Small intestine (tissue), 16 donors: ENCODE measurements at places on chromosomes 3 and 15. TPM values are rescaled to one million over a fixed set of nuclear protein-coding genes. Genes with fewer than 3 reads are reported as not detected.

- no peaks in the 10 kb centered on the region for H3K4me1 ChIP-seq
- no peaks in the 10 kb centered on the region for H3K27me3 ChIP-seq
- H3K36me3 ChIP-seq = no peaks in the 10 kb centered on the region
- no peak overlapping the region for H3K4me3 ChIP-seq
- DNase-seq = no peak
These were observed 156.3 kb downstream of the WNT5A start for GRCh38 chr3:55330756-55331155.

- no peak for DNase-seq
- H3K4me3 ChIP-seq = no peak overlapping the region
- no peak overlapping the region for H3K27ac ChIP-seq
- no peaks in the 10 kb centered on the region for H3K27me3 ChIP-seq
These were observed 111.4 kb upstream of the CHL1 start for GRCh38 chr3:85180-85579.

DNA sequence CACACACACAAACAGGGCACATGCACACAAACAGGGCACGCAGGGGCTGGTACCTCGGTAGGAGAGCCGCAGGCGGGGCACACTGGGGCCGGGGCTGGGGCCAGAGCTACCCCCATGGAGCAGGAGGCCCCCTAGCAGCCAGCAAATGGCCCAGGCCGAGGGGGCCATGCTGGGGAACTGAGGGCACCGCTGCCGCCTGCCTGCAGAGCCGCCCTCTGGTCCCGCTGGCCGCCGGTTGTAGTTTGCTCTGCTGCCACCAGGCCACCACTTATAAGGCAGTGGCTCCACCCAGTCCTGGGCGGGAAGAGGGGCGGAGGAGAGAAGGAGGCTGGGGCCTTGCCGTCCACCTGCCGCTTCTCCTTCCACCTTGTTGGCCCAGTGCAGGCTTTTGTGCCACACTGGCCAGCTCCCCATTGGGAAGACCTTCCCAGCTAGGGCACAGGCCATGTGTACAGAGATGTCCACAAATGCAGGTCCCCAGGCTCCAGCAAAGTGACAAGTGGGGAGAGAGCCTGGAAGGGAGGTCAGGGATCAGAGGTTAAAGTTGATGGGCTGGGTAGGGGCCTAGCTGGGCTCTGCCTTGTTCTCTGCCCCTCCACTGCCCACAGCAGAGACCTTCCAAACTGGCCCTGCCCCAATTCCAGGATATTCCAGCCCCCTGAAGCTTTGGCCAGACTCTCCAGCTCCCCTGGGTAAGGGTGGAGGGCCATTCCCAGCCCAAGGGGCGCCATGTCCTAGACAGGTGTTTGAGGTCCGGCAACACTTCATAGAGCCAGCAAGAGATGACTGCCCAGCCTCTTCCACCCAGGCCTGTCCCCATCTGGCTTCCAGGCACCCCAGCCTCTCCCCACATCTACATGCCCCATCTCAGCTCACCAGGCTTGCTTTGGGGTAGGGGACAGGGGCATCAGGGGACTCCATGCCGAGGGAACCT, at the start of gene SEMA3G:
TSS of gene SEMA3G (minus strand) at position 244 of the 934 bp plus-strand sequence. CDS start at position 168, 76 bp downstream.
- H3K27ac ChIP-seq = no peak within 1 kb of the TSS
- H3K4me1 ChIP-seq = no peaks in the 10 kb centered on the region
- peak; percentile 75 for DNase-seq

GRCh38 chr15:80640531-80641121, 54.5 kb upstream of the ABHD17C start:
- H3K27me3 ChIP-seq = no peaks in the 10 kb centered on the region
- no peak overlapping the region for H3K4me3 ChIP-seq
- H3K27ac ChIP-seq = peak overlapping the region; percentile 5
- H3K36me3 ChIP-seq = no peaks in the 10 kb centered on the region
- DNase-seq = no peak

- H3K36me3 ChIP-seq = no peaks in the 10 kb centered on the region
- no peaks in the 10 kb centered on the region for H3K4me1 ChIP-seq
- no peak overlapping the region for H3K27ac ChIP-seq
- H3K27me3 ChIP-seq = no peaks in the 10 kb centered on the region
These were observed 50.7 kb upstream of the C3orf49 start for GRCh38 chr3:63768386-63768785.

DNA sequence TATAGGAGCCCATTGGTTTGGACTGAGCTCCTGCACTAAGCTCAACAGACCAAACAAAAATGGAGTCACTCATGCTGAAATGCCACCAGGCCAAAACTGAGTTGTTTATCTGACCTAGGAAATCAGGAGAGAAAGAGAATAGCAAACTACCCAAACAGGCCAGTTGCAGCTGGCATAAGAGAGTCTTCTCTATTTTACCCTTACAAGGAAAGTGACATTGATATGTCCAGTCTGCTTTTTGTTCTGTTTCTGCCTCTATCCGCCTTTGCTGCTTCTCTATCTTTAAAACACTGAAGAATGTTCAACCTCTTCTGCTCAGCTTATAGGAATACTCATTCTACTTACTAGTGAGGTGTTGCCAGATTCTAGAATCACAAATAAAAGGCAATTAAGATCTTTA, 95.1 kb downstream of the ATP1B3 start:
- H3K36me3 ChIP-seq = peaks cover 2% of the 10 kb centered on the region
- no peaks in the 10 kb centered on the region for H3K4me1 ChIP-seq

DNA sequence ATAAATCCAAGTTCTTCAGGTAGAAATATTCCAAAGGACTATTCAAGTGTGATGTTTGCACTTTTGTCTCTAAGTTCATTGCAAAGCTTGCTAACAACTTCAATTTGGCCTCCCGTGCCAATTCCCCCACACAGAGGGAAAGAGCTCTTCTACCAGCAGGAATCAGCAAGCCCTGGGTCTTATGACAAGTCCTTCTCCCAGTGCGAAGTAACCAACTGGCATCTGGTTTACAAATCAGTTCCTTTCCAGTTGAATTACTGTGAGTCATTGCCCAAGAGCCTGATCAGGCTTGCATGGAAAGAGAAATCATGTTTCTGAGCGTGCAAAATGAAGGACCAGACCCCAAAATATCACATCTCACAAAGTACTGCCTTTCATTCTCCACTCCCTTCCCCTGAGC, 62.7 kb upstream of the SLCO3A1 start:
- H3K4me1 ChIP-seq = no peaks in the 10 kb centered on the region
- H3K4me3 ChIP-seq = no peak overlapping the region
- DNase-seq = no peak
- peaks cover 3% of the 10 kb centered on the region for H3K27me3 ChIP-seq

GRCh38 chr3:119619094-119619493, 21.4 kb downstream of the PLA1A start:
- H3K27ac ChIP-seq = no peak overlapping the region
- H3K4me1 ChIP-seq = no peaks in the 10 kb centered on the region
- H3K27me3 ChIP-seq = no peaks in the 10 kb centered on the region
- no peaks in the 10 kb centered on the region for H3K36me3 ChIP-seq
- no peak for DNase-seq
- no peak overlapping the region for H3K4me3 ChIP-seq

GRCh38 chr3:71281280-71281679, 302.2 kb downstream of the FOXP1 start:
- DNase-seq = no peak
- no peaks in the 10 kb centered on the region for H3K4me1 ChIP-seq
- H3K27ac ChIP-seq = no peak overlapping the region
- no peaks in the 10 kb centered on the region for H3K27me3 ChIP-seq

- H3K4me3 ChIP-seq = no peak overlapping the region
- no peak for DNase-seq
- H3K36me3 ChIP-seq = no peaks in the 10 kb centered on the region
- no peaks in the 10 kb centered on the region for H3K27me3 ChIP-seq
- H3K27ac ChIP-seq = no peak overlapping the region
These were observed 14.3 kb downstream of the BUB1B start for GRCh38 chr15:40175160-40175559.

ARNT2 gene
- polyA plus RNA-seq = 1.9 TPM

RHOV gene
- 1.8 TPM for polyA plus RNA-seq

CACNA2D2 gene
- polyA plus RNA-seq = 0.97 TPM

NR1I2 gene
- 37.8 TPM for polyA plus RNA-seq
